ENCODE measurements at places on chromosomes 2 and 18.

DNA sequence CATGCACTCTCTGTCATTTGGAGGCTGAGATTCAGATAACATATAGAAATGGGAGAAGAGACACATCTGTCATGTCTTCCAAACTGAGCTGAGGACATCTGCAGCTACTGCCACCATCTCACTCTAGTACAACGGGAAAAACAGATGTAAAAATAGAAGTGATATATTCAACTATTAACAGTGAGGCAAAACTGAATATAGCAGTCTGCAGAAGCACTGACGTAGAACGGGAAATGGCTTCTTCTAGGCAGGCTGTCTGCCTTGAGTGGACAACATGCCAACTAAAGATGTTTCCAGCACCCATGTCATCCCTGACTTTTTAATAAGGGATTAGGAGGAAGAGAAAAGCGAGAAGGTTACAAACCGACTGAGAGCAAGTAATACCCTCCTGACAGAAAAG is 51.6 kb downstream of the MRPL33 start:
- DNase-seq = no peak

DNA sequence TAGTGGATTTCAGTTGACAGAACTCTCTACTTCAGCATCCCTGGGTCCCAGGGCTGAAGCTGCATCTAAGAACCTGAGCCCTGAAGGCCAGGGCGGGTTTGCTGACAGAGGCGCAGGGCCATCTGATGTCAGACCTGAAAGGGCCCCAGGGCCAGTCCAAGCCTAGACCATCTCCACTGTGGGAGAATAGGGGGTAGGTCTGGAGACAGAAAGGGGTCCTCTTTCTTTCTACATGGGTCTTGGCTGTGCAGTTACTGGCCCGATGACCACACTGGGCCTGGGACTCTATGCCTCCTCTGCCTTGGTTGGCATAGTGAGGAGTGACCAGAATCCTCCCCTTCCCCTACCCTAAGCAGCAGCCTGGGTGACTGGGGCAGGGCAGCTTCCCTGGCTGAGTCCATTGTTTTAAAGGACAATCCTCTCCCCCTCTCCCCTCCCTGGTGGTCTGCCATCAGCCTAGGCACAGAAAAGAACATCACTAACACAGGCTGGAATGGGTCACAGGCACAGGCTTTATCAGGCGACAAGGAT is 34.5 kb downstream of the HS1BP3 start:
- no peak for DNase-seq

GRCh38 chr18:49768051-49768391 is 45.3 kb downstream of the ACAA2 start:
- peak; percentile 4 for DNase-seq

- no peak for DNase-seq
Measured at GRCh38 chr2:169656164-169656563, 38.0 kb downstream of the CFAP210 start.

DNA sequence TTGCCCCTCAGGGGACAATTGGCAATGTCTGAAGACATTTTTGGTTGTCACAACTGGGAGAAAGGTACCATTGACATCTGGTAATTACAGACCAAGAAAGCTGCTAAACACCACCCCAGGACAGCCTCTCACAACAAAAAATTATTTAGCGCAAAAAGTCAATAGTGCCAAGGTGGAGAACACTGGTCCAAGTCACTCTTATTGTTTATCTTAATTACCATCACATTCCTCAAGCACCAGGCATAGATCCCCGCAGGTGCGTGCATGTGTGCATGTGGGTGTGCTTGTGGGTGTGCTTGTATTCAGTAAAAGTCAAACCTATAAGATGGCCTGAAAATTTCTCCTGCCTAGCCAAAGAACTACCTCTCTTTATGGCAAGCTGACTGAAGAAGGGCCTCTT is 74.9 kb upstream of the WDR75 start:
- no peak for DNase-seq

DNA sequence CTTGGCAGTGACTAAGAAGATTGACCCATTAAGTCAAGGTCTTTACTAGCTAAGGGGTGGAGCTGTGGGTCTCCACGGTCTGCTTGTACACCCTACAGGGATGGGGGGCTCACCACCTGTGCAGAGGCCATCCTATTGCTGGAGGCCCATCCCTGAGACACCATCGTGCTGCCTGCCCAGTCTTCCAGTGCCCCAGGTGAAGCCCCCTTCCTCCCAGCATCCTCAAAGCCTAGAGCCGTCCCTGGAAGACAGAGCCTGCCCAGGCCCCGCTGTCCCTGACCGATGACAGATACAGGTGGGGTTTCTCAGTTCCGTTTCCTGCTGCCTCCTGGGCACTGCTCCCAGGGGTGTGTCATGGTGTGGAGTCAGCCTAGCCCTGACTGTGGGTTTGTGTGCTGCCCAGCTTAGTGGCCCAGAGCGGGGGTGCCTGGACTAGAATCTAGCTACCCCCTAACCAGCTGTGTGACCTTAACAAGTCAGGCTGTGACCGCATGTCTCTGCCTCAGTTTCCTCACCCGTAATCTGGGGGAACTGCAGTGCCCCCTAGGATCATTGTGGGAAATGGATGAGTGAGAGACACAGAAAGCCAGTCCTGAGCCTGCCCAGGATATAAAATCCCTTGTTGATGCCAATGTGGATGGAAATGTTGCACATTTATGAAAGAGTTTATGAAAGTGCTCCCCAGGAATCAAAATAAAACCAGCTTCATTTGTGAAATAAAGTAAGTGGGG is 2.0 kb downstream of the OTOS start:
- no peak for DNase-seq

- no peak for DNase-seq
Measured at GRCh38 chr2:120738117-120738516, 2.4 kb downstream of the GLI2 start.

GRCh38 chr2:144086965-144087364 is 433.0 kb downstream of the ZEB2 start:
- no peak for DNase-seq

DNA sequence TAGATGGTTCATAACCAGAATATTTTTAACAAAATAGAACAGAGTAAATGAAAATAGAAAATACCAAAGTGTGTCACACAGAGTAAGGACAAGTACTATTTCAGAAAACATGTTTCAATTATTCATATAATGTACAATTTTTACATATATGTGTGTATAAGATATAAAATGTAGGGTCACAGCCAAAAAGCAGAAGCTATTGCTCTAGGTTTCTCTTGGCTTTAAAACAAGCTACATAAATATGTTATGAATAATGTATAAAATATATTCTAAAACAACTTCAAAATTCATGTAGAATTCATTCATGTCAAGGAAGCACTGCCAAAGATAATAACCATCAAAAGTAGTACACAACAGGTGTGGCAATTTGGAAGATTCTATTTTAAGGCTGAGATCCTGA is 218.2 kb downstream of the TTC32 start:
- no peak for DNase-seq

DNA sequence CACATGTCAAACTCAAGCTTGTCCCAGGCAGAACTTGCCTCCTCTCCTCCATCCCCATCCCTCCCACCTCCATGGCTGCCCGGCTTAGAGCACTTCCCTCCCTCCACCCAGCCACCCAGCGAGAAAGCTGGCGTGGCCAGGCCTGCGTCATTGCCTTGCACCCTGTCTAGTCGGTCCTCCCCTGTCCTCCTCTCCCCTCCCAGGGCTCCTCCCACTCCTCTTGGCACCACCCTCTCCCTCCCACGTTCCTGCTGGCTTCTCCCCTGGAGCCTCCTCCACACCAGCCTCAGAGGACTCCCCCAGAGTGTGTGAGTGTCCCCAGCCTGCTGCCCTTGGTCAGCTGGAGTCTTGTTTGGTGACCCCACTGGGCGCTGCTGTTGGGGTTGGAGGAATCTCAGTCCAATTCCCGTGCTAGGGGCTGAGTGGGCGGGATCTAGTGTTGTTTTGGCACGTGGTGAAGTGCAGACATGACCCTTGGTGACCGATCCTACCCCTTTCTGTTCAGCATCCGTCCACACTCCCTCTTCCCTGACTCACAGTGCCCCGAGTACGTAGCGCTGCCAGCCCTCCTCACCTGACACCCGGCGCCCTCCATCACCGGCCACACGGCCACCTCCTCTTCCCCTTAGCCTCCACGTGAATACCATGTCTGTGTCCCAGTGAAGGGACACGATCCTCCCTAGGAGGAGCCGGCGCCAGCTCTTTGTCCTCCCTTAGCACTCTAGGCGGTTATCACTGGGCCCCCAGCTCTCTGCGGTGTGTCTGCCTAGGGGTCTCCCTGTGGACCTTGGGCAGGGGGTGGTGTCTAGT is 41.4 kb downstream of the ATP6V1C2 start:
- DNase-seq = no peak

DNA sequence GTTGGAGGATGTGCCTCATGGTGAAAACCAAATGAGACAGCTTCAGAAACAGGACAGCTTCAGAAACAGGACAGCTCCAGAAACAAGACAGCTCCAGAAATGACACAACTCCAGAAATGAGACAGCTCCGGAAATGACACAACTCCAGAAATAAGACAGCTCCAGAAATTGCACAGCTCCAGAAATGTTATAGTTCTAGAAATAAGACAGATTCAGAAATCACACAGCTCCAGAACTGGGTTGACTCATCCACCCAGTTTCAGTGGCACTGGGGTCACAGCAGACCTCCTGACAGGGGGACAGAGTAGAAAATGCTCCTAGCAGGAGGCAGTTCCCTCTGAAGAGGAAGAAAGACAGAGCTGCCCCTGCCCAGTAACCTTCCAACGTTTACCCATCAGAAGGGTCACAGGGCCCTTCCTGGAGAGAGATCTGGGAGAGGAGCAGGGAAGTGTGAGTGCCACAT is 26.9 kb upstream of the COL6A3 start:
- DNase-seq = no peak

DNA sequence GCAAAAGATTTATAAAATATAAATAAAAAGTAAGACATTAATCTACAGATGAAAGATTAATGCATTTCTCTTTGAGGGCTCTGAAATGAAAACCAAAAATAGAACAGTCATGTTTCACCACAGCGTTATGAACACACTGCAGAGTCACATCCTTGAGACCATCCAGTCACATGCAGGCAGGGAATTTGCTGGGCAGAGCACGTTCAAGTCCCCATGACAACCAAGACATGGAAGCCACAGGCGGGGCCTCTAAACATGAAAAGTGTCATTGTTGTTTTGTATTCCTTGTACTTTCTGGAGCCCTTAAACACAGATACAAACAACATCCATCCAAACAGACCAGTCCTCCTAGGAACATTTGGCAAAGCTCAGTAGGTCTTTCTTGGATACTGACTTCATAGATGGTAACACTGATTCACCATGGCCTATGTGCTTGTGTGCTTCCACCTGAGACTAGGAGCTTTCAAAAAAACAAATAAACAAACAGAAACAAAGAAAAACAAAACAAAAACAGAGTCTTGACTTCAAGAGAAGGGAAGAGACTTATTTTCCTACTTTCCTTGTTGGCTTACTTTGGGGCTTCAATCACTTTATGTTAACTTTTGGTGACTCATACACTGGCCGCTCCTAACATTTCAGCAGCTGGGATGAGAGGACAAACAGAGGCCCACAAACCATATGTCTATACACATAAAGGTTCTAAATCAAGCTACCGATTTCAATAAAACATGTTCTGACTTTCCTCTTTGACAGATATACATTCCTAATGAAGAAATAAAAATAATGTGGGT is 99.5 kb upstream of the CCDC85A start:
- DNase-seq = no peak

- DNase-seq = no peak
Measured at GRCh38 chr2:150732064-150732463, 244.6 kb upstream of the RND3 start.

- no peak for DNase-seq
Measured at GRCh38 chr2:16709769-16710168, 44.1 kb upstream of the CYRIA start.

DNA sequence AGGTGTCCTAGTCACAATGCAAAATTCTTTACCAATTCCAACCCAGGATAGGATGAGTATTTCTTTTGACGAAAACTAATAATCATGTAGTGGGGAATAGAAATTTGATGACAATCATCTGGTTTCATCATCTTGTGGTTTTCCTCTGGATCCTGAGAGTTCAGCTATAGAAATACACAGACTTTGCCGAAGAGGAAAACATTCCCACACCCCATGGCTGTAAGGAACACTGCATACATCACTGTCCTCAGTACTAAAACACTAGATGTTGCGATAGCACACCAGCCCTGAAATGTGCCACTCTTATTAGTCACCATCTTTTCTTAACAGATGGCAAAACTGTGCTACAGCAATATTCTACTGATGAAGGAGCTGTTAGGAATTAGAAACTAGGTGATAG is 29.4 kb downstream of the CERKL start:
- DNase-seq = no peak

GRCh38 chr2:75775311-75775823 is 64.7 kb upstream of the GCFC2 start:
- DNase-seq = no peak

DNA sequence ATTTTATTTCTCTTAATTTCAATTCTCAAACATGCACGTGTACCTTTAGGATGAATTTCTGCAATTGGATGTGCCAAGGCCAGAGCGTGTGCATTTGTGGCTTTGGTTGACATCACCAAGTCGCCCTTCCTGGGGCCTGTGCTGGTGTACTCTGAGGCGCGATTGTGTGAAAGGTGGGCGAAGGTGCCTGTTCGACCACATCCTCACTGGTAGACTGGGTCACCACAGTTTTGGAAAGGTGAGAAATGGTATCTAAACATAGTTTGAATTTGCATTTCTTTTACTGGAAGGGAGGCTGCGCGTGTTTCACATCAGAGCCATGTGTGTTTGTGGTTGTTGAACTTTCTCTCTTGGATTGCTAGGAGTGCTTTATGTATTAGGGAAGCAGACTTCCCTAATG is 89.8 kb downstream of the LDLRAD4 start:
- no peak for DNase-seq

GRCh38 chr2:23545396-23545795 is 160.4 kb downstream of the KLHL29 start:
- DNase-seq = no peak

- DNase-seq = no peak
Measured at GRCh38 chr2:150672311-150672710, 184.8 kb upstream of the RND3 start.

DNA sequence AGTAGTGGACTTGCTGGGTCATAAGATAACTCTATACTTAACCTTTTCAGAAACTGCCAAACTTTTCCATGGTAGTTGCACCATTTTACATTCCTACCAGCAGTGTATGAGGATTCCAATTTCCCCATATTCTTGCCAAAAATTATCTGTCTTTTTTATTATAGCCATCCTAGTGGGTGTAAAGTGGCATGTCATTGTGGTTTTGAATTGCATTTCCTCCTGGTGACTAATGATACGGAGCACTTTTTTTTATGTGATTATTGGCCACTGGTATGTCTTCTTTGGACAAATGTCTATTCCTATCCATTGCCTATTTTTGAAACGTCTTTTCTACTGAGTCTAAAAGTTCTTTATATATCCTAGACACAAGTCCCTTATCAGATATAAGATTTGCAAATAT is 44.3 kb downstream of the CACNB4 start:
- DNase-seq = no peak

- DNase-seq = no peak
Measured at GRCh38 chr2:173462892-173463840, 108.5 kb downstream of the CDCA7 start.

- DNase-seq = no peak
Measured at GRCh38 chr18:76264198-76264875, 230.7 kb downstream of the ZNF516 start.

All from NCI-H748 treated with DMSO at 0.1 percent for 48 hours (cell line).